ENCODE measurements at places on chromosomes 5 and 9. TPM values are rescaled to one million over a fixed set of nuclear protein-coding genes. Genes with fewer than 3 reads are reported as not detected.
A peak's percentile ranks its signal among the peaks of the same experiment; 100 is the strongest.

MAST4 gene
- 50.8 TPM for total RNA-seq

PNPLA7 gene
- total RNA-seq = 7.9 TPM

DNA sequence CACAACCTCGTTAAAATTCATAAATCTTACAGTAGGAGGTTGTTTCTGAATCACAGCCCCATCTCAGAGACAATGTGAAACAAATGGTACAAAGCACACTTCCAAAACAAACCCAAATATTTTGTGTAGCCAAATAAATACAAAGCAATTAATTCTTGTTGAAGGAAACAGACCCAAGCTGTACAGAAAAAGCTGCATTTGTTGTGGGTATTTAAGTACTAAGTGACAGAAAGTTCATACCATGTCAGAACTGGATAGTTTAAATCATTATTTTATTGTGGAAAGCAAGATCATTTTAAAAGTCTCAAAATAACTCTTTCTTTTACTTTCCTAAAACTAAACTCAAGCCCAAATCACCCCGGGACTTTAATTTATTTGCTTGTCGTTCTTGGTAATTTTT, 570.7 kb downstream of the ELAVL2 start:
- peak overlapping the region; percentile 19 for H3K27ac ChIP-seq
- DNase-seq = no peak
- H3K4me3 ChIP-seq = no peak overlapping the region
- no peaks in the 10 kb centered on the region for H3K36me3 ChIP-seq
- H3K4me1 ChIP-seq = peaks cover 12% of the 10 kb centered on the region

DNA sequence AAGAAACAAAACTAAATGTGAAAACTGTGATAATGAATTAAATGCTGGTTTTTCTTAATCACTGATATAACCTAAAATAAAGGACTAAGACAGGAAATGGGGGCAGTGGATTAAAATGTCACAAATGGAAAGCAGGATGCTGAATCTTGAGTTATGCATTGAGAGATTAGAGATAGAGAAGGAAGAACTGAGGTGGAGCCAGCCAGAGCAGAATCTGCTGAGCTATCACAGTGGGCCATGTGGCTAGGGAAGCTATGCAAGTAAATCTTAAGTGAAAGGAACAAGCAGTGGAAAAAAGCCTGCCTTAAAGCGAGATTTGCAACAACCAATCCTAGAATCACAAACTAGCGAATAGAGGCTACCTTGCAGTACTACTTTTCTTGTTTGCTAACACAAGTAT, 188.5 kb upstream of the RASA1 start:
- no peak for DNase-seq
- no peaks in the 10 kb centered on the region for H3K27me3 ChIP-seq
- H3K4me3 ChIP-seq = no peak overlapping the region
- no peaks in the 10 kb centered on the region for H3K4me1 ChIP-seq
- H3K27ac ChIP-seq = no peak overlapping the region

DNA sequence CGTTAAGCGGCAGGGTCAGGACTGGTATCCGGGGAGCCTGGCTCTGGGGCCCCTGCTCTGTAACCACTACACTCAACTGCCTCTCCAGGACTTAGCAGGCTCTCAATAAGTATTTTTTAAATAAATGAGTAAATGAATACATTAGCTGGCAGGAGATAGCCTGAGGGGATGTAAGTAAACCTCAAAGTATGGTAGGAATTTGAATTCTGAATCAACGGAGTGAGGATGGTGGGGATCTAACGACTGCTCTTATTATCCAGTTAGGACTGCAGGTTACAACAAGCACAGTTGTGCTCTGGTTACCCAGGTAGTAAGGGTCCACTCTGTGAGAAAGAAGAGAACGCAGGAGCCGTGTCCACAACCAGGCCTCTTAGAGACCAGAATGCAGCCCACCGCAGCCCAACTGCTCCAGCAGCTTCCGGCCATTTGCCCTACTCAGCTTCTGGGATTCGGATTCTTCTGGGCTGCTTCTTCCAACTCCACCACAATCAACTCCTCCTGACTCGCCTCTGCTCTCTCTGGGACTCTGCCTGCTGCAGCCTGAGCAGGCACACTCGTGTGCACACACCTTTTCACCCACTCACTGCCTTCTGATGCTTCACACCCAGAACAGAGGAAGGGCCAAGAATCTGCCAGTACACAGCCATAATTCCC, 52.6 kb downstream of the MED27 start:
- no peak for DNase-seq
- H3K36me3 ChIP-seq = peaks cover 2% of the 10 kb centered on the region
- H3K4me3 ChIP-seq = no peak overlapping the region
- H3K27me3 ChIP-seq = no peaks in the 10 kb centered on the region

ADAMTS12 gene
- total RNA-seq = 7.8 TPM

- no peaks in the 10 kb centered on the region for H3K36me3 ChIP-seq
- no peak for DNase-seq
- peaks cover 3% of the 10 kb centered on the region for H3K4me1 ChIP-seq
- no peak overlapping the region for H3K27ac ChIP-seq
- no peak overlapping the region for H3K4me3 ChIP-seq
- H3K27me3 ChIP-seq = no peaks in the 10 kb centered on the region
These were observed 93.7 kb downstream of the PDE4D start for GRCh38 chr5:59799668-59800346.

DNA sequence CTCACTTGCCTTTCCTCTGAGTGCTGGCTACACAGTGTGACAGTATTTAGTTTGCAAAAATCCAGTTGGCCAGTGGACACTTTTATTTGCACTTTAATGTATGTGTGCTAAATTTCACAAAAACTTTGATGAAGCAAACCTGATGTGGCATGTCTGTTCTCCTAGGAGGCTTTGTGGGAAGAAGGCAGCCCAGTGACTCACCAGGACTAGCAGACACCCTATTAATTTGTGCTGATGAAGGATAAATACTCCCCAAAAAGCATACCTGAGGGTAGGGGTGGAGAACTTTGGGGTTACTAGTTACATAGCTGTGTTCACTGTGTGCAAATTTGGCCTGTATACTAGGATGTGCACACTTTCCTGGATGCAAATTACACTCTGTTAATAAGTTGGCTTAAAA, 39.3 kb upstream of the IPPK start:
- peaks cover 15% of the 10 kb centered on the region for H3K36me3 ChIP-seq
- no peaks in the 10 kb centered on the region for H3K27me3 ChIP-seq
- no peak overlapping the region for H3K27ac ChIP-seq
- no peak overlapping the region for H3K4me3 ChIP-seq
- no peak for DNase-seq

TGFBI gene
- total RNA-seq = 3.8 TPM

DNA sequence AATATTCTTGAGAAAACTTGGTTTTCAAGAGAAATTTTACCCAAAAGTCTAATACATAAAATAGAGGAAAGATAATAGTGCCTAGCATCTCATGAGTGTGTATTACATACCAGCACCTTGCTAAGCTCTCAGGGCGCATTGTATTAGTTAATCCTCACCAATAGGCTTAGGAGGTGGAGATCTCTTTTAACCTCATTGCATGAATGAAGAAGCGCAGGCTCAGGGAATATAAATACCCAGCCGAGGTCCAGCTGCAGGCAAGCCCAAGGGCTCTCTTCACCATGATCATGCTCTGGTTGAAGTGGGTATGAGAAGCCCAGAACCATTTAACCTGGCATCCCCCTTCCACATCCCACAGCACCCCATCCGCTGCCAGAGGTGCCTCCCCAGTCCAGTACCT, 46.0 kb downstream of the CAMK2A start:
- no peak for DNase-seq
- H3K36me3 ChIP-seq = no peaks in the 10 kb centered on the region
- H3K4me1 ChIP-seq = no peaks in the 10 kb centered on the region
- H3K27me3 ChIP-seq = peaks cover 15% of the 10 kb centered on the region
